ENCODE measurements at places on chromosomes 7 and 10.

GRCh38 chr7:121876656-121877500 is 3.9 kb downstream of the PTPRZ1 start:
- DNase-seq, result no peak

GRCh38 chr10:4006858-4007257 is 221.8 kb upstream of the KLF6 start:
- no peak for DNase-seq

- no peak for DNase-seq
These were observed 48.7 kb downstream of the ANK3 start for GRCh38 chr10:60340973-60341372.

DNA sequence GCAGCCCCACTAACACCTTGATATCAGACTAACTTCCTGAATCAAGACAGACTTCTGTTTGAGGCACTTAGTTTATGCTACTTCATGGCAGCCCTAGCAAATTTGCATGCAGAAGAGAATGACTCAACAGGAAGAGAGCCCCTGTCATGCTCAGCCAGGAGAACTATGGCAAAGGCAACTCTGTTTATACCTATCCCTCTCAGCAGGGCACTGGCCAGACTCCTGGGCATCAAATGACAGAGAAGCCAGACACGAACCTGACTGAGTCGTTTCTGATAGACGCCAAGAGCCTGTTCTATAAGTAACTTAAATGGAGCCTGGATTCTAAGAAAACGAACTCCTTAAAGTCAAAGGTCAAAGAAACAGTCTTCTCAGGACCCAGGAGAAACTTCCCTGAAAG is 50.9 kb upstream of the UNC5B start:
- no peak for DNase-seq

GRCh38 chr7:45026013-45026412 is 26.0 kb downstream of the CCM2 start:
- DNase-seq, result no peak

- no peak for DNase-seq
These were observed 173.6 kb upstream of the TEX47 start for GRCh38 chr7:88969167-88969566.

All from stimulated activated CD4-positive, alpha-beta T cell treated with anti-CD3 and anti-CD28 coated beads, TNF-alpha, amount 100 ng/mL, for 24 hours (primary cell).